ENCODE measurements at places on chromosomes 2 and 18.

DNA sequence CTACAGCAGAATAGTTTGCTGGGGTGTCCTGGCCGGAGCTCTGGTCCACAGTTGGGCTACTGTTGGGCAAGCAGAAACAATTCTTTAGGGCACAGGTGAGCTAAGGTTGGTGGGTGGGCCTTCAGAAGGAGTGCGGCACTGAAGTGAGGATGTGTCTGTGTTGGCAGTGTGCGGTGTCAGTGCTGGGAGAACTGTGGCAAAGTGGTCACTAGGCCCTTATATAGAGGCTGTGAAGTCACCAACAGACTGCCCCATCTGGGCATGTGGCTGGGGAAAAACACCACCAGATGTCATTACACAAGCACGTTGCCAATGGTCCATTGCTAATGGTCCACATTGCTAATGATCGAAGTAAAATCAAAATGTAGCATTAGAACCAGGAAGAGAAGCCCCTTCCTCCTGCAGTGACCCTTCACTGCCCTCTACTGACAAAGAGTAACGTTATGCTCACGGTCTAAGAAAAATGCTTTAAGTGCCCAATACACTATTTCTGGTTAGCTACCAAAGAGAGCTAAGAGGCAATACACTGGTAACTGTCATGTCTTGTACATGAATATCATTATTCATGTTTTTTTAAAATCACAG, 21.3 kb downstream of the SCN1A start:
- DNase-seq, result no peak

GRCh38 chr2:220144411-220144810, 517.0 kb downstream of the SLC4A3 start:
- no peak for DNase-seq

- no peak for DNase-seq
Measured at GRCh38 chr18:8730080-8730827, 24.9 kb downstream of the MTCL1 start.

- DNase-seq, result no peak
Measured at GRCh38 chr2:219086196-219086595, 25.5 kb upstream of the IHH start.

DNA sequence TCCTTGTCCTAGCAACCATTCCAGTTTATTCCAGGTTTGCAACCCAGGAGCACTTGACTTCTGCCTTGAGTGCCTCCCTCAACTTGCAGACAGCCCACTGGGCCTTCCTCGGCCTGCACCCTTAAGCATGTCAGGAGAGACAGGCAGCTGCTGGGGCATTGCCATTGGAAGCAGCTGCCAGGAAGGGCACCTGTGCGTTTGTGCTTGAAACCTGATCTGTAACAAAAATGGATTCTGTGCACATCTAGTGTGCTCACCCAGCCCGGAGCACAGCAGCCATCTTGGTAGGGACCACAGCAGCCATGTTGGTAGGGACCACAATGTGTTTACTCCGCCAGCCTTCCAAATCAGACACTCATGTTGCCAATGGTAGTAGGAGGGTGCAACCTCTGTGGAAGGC, 44.3 kb upstream of the GLI2 start:
- DNase-seq, result no peak

- no peak for DNase-seq
Measured at GRCh38 chr2:127182626-127183458, 37.3 kb downstream of the CYP27C1 start.

GRCh38 chr2:37928377-37928776, 3.3 kb downstream of the RMDN2 start:
- DNase-seq, result no peak

Data from activated naive CD4-positive, alpha-beta T cell treated with anti-CD3 and anti-CD28 coated beads, Interleukin-2, amount 50 U/mL, for 16 hours (primary cell).